ENCODE measurements at places on chromosomes 3 and 15. TPM values are rescaled to one million over a fixed set of nuclear protein-coding genes. Genes with fewer than 3 reads are reported as not detected.
A peak's percentile ranks its signal among the peaks of the same experiment; 100 is the strongest.

The LRRC15 gene
- polyA plus RNA-seq: 0.23 TPM

The CLRN1 gene
- polyA plus RNA-seq: not detected

The ASB14 gene
- polyA plus RNA-seq: not detected

The SNRPN gene
- polyA plus RNA-seq: 56.4 TPM

The ZNF502 gene
- 1.8 TPM for polyA plus RNA-seq

DNA sequence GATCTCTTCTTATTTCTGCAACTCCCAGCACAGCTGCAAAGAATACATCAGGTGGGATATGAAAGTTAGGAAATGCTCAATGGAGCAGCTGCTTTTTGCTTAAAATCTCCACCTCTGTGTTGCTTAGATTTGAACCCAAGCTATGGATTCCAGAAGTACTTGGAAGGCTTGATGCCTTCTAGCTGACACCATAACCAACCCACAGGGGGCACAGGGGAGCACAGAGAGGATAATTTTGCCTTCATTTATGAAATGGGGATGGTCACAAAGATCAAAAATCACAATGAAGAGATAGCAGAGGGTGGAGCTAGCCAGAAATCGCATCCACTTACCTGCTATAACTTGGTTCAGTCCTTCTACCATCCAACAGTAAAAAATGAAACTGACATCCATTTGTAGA lies 75.7 kb downstream of the DUT start:
- DNase-seq: no peak

GRCh38 chr3:51340989-51341636 lies 44.0 kb upstream of the MANF start:
- DNase-seq: peak; percentile 64

GRCh38 chr15:52037889-52038505 lies 19.0 kb downstream of the MAPK6 start:
- no peak for DNase-seq

DNA sequence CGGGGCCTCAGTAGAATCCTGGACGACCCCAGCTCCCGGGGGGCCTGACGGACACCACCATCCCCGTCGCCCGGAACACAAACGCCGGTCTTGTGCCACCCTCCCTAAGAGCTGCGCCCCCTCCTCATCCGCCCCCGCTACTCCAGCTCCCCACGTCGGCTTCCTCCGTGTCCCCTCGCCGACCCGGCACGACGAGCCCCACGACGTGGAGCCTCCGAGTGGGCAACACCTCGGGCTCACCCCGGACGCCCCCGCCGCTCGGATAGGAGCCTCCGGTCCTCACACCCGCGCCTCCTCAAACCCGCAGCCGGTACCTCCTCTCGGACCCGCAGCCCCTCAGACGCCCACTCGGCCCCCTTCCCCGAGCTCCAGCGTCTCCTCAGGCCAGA lies 525 bp downstream of the NPTN start:
- DNase-seq: peak; percentile 78

DNA sequence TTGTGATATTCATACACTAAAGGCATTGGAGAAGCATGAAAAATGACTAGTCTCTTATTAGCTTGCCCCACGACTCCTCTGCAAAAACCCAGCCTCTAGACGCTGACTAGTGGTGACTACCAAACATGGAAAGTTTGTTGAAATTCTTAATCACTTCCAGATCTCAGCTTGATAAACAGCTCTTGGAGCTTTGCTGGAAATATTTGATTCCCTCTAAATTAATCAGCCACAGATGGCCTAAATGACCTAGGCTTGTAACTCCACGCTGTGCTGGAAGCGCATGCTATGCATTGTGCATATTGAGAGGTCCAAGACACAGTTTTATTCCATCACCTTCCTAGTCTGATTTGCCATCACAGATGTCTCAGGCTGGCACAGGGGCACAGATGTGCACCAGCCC lies 244.7 kb upstream of the ST8SIA2 start:
- no peak for DNase-seq

GRCh38 chr3:58955308-58955707 lies 94.5 kb downstream of the CFAP20DC start:
- DNase-seq: no peak

DNA sequence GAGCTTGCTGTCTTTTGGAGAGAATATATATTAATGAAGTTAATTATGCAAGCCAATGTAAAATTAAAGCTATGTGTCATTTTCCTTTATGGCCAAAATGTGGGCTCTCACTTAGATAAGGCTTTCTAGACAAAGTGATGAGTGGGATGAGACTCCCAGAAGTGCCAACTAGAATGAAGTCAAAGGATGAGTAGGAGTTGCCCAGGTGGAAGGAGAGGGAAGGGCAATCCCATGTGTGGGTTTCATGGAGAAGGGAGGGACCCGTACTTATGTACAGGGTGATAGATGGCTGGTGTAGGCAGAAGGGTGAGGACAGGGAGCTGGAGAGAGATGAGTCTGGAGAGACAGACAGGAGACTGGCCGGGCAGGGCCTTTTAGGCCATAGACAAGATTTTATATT lies 239.2 kb downstream of the THRB start:
- no peak for DNase-seq

Data from sigmoid colon (tissue), 7 donors.